CD4-positive, alpha-beta T cell treated with Interleukin-21 for 1 hour (primary cell): ENCODE measurements at places on chromosomes 1 and 21.

GRCh38 chr1:206782448-206782847, 10.2 kb upstream of the IL10 start:
- peak; percentile 35 for DNase-seq

DNA sequence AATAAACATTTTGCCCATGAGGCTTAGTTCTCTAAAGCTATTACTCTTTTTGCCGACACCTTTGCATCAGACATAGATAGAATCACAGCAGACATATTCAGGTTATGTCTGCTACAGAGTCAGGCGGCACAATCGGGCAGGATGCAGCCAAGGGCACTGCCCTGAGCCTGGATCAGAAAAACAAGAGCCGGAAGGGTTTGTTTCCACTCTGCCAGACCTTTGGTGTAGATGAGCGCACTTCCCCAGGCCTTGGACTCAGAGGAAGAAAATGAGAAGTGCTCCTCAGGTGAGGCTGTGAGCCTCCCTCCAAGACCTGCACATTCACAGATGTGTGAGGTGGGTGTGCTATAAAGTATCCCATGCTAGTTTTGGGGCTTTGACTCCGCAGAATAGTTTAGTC, 43.7 kb downstream of the GNG12 start:
- no peak for DNase-seq

DNA sequence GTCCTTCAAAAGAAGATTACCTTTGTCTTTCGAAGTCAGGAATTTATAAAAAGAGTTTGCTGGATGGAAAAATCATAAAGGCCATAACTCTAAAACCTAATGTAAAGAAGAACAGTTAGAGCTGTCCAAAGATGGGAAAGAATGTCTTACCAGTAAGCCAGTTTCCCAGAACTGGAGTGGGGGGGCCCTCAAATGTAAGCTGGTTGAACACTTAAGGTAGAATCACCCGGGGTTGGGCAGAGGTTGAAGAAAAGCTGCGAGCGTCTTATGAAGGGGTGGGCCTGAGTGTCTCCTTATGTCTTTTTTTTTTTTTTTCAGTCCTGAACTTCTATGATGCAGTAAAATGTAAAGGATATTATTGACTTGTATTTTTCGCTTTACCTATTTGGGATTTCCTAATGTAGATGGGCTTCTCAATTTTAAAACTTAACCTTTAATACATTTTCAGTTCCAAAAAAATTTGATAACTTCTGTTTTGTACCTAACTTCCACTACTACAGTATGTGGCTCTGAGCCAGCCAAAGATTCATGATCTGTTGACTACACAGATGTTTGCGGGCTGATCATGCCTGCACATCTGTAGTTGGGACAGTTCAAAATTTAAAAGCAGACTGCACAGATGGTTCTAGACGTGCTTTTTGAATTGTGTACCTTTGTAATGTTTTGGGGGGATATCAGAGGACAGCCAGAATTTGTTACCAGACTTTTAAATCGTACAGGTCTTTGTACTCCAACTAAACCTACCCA, 43.6 kb downstream of the NFYC start:
- DNase-seq = no peak

- DNase-seq = no peak
Observed at GRCh38 chr1:108816049-108816893, 40.6 kb downstream of the AKNAD1 start.

DNA sequence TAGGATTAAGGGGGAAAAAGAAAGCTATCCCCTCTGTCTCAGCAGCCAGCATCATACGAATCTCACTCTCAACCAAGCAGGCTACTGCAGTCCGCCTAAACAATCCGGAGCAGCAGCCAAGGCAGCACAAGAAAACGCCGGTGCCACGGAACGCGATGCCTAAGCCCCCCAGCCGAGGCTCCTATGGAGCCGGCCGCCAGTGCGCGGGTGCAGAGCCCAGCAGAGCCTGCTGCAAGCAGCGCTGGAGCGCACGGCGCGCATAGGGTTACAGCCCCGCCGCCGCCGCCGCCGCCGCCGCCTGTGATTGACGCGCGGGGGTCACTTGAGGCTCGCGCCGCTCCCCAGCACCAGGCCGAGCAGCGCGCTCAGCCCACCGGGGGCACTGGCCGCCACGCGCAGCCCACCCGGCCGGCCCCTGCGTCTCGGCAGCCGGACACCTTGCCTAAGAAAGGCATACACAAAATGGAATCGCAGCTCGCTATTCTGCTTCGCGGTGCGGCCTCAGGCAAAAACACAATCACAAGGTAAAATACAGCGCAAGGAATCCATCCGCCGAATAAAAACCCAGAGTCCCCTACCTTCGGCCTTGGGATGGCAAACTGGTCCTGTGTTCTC, 780 bp downstream of the HIVEP3 start:
- DNase-seq = peak; percentile 38

DNA sequence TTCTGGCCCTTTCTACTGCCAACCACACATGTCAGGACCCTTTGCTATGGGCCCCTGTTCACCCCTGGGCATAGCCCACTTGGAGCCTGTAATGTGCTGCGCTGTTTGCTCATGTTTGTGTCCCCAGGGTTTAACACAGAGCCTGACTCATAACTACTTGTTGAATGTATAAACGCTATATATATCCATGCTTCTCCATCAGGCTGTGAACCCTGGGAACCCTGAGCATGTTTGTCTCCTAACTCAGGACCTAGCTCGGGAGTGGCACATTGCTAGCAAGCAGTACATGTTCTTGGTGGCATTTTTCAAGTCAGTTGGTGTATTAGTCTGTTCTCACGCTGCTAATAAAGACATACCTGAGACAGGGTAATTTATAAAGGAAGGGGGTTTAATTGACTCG, 8.0 kb downstream of the OLFML3 start:
- DNase-seq = no peak

- DNase-seq = no peak
Observed at GRCh38 chr1:110508028-110508940, 10.7 kb downstream of the KCNA10 start.

DNA sequence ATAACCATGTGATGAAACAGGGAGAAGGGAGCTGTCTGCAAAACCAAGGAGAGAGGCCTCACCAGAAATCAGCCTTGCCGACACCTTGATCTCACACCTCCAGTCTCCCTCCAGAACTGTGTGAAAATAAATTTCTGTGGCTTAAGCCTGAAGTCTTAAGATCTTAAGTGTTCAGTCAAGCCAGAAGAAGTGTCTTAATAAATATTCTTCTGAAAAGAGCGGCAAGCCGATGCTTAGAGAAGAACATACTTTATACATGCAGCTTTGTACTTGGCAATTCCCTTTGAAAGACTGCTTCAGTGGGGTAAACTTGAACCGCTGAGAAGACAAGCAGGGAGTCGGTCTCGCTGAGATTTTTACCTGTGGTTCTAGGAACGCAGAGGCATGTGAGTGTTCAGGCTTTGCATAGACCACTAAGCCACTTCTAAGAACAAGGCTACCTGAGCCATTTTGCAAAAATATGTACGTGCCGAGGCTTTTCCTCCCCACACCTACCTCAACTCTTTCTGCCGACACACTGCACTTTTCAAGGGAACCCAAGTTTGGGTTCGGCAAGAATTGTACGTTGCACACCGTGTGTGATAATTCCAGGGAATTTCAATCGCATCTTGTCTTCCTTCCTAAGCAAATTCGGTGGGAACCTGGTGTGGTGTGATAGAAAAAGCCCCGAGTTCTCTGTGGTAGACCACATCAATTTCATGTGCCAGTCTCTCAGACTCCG, 3.4 kb downstream of the RUNX1 start:
- peak; percentile 69 for DNase-seq

GRCh38 chr21:35070436-35070835, 21.3 kb upstream of the RUNX1 start:
- DNase-seq = no peak

DNA sequence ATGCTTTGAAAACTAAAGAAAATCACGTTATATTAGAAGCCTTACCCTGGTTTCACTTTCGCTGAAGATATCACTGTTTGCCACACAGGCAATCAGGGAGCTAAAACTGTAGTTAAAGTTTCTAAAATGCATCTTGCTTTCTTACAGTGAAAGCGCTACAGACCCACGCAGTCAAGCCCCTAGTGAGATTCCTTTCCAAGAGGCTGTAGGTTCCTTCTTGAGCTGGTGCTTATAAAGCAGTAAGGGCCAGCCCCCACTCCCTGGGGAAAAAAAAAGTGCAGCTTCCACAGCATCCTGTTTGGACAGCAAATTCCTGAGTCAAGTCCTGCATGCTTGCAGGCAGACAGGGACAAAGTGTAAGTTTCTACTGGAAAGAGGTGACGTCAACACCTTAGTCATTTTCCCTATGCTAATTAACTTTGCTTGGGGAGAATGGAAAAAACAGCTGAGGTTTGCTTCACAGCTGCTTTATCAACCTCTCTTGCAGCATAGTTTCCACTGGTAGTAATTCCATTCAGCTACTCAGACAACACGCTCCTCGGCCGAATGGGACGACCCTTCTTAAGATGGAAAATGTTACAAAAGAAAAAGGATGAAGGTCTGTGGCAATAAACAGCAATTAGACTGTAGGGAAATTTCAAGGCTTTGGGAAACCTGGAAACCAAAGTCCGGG, 14.7 kb upstream of the KCNE1 start:
- DNase-seq = peak; percentile 6

DNA sequence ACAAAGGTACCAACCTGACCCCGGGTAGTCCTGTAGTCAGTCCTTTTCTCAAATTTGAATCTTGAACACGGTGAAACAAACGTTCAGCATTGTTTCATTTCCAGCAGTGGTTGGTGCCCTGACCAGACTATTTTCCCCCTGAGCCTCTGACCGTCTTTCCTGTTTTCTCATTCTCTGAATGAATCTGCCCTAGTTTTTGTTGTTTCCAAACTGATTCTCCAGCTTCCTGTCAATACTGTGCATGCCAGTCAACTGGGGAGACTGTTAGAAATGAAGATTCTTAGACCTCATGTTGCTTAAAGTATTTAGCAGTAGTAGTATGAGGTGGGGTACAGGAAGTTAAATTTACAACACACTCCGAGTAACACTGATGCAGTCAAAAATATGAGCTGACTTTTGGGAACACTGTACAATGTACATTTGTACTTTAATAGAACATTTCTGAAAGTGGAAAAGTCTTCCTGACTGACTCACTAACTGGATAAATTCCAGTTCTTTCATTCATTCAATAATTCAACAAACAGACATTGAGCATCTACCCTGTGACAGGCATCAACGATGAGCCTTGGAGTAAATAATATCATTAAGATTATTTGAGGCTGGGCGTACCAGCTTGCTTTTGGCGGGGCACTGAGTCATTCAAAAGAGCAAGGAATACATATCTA, 26.0 kb upstream of the ZRANB2 start:
- DNase-seq = no peak

- DNase-seq = no peak
Observed at GRCh38 chr1:229696385-229696784, 70.3 kb downstream of the URB2 start.

GRCh38 chr1:46804926-46805325, 6.1 kb downstream of the CYP4B1 start:
- no peak for DNase-seq

DNA sequence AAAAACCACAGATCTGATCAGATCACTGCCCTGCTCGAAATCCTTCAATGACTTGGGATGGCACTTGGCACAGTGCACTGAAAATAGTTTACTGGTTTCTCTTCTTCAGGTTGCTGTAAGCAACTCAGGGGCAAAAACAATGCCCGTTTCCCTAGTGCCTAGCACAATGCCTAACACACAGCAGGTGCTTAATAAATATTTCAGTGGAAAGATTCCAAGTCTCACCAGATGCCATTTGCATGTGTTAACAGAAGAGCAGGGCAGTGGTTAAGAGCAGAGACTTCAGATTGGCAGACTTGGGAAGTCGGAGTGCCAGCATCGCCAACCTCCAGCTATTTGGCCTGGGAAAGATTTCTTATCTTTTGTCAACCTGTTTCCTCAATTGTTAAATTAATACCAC, 10.9 kb upstream of the METTL25B start:
- no peak for DNase-seq

DNA sequence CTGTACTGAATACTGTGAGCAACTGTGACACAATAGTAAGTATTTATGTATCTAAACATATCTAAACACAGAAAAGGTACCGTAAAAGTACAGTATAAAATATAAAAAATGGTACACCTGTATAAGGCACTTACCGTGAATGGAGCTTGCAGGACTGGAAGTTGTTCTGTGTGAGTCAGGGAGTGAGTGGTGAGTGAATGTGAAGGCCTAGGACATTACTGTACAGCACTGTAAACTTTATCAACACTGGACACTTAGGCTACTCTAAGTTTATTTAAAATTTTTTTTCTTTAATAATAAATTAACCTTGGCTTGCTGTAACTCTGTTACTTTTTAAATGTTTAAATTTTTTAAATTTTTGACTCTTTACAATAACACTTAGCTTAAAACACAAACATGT, 24.5 kb upstream of the SHCBP1L start:
- no peak for DNase-seq

DNA sequence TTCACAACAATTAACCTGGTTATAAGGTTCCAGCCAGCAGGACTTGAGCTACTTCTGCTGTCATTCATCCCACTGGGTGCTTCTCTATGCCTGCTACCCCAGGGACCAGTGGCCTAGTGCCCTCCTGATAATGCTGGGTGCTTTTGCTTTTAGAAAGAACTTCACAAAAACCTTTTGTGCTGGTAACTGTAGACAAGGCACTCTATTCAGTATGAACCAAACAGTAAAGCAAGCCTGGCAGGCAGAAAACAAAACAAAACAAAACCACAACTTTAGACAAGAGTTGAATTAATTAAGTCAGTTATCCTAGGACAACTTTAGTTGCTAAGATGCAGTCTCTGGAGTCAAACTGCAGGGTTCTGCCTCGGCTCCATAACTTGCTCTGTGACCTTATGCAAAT, 61.9 kb upstream of the ADGRL2 start:
- DNase-seq = no peak

GRCh38 chr1:233873666-233874065, 30.8 kb upstream of the SLC35F3 start:
- DNase-seq = no peak

DNA sequence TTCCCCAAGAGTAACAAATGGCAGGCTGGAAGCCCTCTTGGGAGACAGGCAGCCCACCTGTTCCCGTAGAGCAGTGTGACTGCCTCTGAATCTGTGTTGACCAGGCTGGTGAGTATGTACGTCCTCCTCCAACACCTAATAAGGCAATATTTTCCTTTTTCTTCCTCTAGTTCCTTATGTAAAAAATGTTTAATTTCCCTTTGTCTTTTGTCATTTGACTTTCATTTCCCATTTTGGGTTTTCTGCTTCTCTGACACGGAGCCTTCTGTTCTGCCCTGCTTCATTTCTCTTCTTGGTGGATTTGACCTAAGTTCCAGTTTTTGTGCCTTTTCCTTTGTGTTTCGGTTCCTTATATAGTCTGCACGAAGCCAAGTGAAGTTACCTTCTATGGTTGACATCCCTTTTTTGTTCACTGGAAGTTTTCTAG, 65.8 kb upstream of the ATF3 start:
- peak; percentile 13 for DNase-seq
